Small intestine (tissue), 16 donors: ENCODE measurements at places on chromosomes 4 and X.
A peak's percentile ranks its signal among the peaks of the same experiment; 100 is the strongest.

- H3K4me3 ChIP-seq: no peak overlapping the region
- DNase-seq: peak; percentile 14
- H3K4me1 ChIP-seq: no peaks in the 10 kb centered on the region
- H3K27ac ChIP-seq: no peak overlapping the region
Observed at GRCh38 chr4:134470544-134470943, 269.0 kb upstream of the PABPC4L start.

DNA sequence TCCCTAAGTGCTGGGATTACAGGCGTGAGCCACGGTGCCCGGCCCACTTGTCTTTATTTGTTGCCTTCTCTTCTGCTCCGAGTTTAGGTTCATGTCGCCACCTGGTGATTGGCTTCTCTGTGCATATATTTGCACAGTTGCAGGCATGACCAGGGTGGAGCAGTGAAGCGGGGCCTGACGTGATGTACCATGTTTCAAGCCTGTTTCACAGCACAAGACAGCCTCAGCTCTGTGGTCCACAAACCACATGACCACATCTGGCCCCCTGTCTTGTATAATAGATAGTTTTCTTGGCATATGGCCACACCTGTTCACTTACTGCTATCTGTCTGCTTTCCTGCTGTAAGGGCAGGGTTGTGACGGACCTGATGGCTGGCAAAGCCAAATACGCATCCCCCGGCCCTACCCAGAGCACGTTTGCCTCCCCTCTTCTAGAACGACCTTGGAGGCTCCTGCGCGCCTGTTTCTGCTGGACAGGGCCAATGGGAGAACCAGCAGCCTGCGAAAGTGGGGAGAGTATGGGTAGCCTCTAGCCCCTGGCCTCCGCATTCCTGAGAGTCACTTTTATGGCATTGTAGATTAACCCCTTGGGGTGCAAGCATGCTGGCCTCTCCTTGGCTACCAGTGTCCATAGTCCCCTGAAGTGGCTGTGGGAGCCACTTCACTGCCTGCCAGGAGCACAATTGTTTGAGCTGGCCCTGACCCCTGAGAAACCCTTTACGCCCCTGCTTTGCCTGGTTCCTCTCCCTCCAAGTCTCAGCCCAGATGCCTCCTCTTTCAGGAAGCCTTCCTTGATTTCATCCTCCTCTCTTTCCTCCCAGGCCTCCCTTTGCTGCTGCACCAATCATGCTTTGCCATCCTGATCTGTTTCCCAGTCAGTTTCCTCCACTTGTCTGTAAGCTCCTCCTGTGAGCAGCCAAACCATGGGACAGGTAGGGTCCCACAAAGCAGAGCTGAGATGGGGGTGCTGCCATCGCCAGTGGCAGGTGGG lies 6.0 kb upstream of the SH3TC1 start:
- peak; percentile 73 for DNase-seq
- H3K36me3 ChIP-seq: no peaks in the 10 kb centered on the region
- H3K27ac ChIP-seq: peak overlapping the region; percentile 38

DNA sequence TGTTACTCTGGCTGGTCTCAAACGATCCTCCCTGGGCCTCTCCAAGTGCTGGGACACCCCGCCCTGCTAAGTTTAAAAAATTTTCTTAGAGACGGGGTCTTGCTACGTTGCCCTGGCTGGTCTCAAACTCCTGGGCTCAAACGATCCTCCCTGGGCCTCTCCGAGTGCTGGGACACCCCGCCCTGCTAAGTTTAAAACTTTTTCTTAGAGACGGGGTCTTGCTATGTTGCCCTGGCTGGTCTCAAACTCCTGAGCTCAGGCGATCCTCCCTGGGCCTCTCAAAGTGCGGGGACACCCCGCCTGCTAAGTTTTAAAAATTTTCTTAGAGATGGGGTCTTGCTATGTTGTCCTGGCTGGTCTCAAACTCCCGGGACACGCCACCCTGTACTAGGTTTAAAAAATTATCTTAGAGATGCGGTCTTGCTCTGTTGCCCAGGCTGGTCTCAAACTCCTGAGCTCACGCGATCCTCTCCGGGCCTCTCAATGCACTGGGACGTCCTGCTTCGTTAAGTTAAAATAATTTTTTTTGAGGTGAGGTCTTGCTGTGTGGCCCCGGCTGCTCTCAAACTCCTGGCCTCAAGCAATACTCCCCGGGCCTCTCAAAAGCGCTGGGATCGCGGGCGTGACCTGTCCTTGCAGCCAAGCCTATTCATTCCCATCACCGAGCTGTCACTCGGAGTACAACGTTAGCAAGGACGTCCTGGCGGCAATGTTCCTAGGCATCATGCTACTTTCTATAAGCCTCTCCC lies 1.1 kb downstream of the SLC25A6 start:
- no peaks in the 10 kb centered on the region for H3K27me3 ChIP-seq
- H3K4me3 ChIP-seq: peak overlapping the region; percentile 80
- peaks cover 39% of the 10 kb centered on the region for H3K36me3 ChIP-seq
- H3K4me1 ChIP-seq: no peaks in the 10 kb centered on the region

DNA sequence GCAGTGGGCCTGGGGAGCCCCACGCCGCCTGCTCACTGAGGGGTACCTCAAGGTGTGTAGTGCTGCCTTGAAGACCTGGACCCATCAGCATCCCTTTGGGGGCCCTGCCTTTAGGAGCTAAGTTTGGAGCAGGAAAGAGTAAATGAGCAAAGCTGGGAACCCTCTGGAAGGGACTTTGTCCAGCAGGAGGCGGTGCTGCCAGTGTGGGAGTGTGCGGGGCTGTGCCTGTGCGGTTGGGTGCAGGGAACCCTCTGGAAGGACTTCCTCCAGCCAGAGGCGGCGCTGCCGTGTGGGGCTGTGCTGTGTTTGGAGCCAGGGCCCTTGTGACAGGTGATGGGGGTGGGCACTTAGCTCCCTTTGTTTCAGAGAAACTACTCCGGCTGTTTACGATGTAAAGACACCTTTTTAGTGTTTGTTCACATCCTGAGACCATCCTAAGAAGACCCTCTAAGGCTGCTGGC lies 25.8 kb downstream of the RGS12 start:
- no peak overlapping the region for H3K4me3 ChIP-seq
- H3K36me3 ChIP-seq: no peaks in the 10 kb centered on the region
- H3K27me3 ChIP-seq: no peaks in the 10 kb centered on the region
- H3K27ac ChIP-seq: no peak overlapping the region
- no peak for DNase-seq

GRCh38 chr4:172850838-172851237 lies 317.8 kb upstream of the GALNT7 start:
- DNase-seq: no peak
- no peaks in the 10 kb centered on the region for H3K36me3 ChIP-seq
- no peak overlapping the region for H3K4me3 ChIP-seq

GRCh38 chr4:147219145-147219544 lies 261.8 kb upstream of the EDNRA start:
- H3K27ac ChIP-seq: no peak overlapping the region
- no peaks in the 10 kb centered on the region for H3K36me3 ChIP-seq
- H3K27me3 ChIP-seq: no peaks in the 10 kb centered on the region
- H3K4me3 ChIP-seq: no peak overlapping the region
- DNase-seq: no peak

- peak within 1 kb of the TSS; percentile 90 for H3K4me3 ChIP-seq
- H3K4me1 ChIP-seq: no peaks in the 10 kb centered on the region
- DNase-seq: peak; percentile 79
- H3K36me3 ChIP-seq: no peaks in the 10 kb centered on the region
- H3K27ac ChIP-seq: peak within 1 kb of the TSS; percentile 72
- H3K27me3 ChIP-seq: no peaks in the 10 kb centered on the region
Observed at GRCh38 chr4:105146276-105147015, at the start of gene TET2. Gene TET2, plus strand, starts transcription at chr4:105146876. Its CDS starts 87,067 bp downstream, at chr4:105233943.

DNA sequence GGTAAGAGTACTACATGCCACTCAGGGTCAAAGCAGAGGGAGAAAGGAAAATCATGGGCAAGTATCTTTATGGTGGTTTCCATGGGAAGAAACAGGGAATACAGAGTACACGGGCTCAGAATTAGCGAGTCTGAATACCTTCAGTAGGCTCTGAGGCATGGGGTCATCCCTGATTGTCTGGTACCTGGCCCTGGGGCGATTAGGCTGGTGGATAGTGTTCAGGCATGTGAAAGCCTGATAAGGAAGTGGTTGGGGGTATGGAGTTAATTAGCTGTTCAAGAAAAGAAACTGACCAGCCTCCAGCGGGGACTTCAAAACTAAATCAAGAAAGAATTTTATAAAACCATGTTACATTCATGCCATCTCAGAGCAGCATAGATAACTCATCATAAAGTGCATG lies 518.8 kb downstream of the RAB28 start:
- no peaks in the 10 kb centered on the region for H3K27me3 ChIP-seq
- H3K4me1 ChIP-seq: no peaks in the 10 kb centered on the region
- H3K36me3 ChIP-seq: no peaks in the 10 kb centered on the region

- no peak overlapping the region for H3K4me3 ChIP-seq
- H3K27me3 ChIP-seq: peaks cover 3% of the 10 kb centered on the region
- H3K27ac ChIP-seq: peak overlapping the region; percentile 36
- H3K36me3 ChIP-seq: no peaks in the 10 kb centered on the region
Observed at GRCh38 chrX:72126539-72127140, 5.1 kb downstream of the RTL5 start.

GRCh38 chr4:41119867-41120295 lies 94.5 kb downstream of the APBB2 start:
- H3K36me3 ChIP-seq: no peaks in the 10 kb centered on the region
- no peaks in the 10 kb centered on the region for H3K27me3 ChIP-seq
- H3K4me1 ChIP-seq: no peaks in the 10 kb centered on the region
- H3K4me3 ChIP-seq: no peak overlapping the region
- no peak overlapping the region for H3K27ac ChIP-seq
- no peak for DNase-seq

DNA sequence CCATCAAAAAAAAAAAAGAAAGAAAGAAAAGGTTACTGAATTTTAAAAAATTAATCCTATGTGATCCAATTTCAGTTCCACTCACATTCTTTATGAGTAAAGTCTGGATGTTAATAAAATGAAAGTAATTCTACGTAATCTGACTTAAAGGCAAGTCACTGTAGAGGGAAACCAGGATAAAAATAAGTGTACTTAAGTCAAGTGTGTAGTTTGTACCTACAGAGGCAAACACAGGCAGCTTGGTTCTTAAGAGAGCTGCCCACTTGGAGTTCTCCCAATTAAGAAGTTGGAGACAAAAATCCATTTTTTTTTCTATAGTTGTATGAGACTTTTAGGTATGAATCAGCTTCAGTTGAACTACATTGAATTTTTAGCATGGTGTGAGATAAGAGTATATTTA lies 7.0 kb upstream of the LRAT start:
- no peaks in the 10 kb centered on the region for H3K4me1 ChIP-seq
- H3K27me3 ChIP-seq: no peaks in the 10 kb centered on the region
- H3K27ac ChIP-seq: no peak overlapping the region
- no peak overlapping the region for H3K4me3 ChIP-seq
- H3K36me3 ChIP-seq: no peaks in the 10 kb centered on the region

DNA sequence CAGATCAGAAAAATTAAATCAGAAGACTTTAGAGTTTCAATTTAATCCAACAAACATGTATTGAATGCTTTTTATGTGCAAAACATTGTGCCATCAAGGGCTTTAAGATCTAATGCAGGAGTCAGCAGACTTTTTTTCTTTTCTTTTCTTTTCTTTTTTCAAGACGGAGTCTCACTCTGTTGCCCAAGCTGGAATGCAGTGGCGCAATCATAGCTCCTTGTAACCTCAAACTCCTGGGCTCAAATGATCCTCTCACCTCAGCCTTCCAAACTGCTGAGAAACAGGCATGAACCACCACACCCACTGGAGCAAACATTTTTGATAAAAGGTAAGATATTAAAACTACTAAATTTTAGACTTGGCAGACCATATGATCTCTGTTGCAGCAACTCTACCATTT lies 24.6 kb upstream of the LRBA start:
- no peak for DNase-seq
- H3K36me3 ChIP-seq: no peaks in the 10 kb centered on the region
- no peak overlapping the region for H3K27ac ChIP-seq
- H3K27me3 ChIP-seq: no peaks in the 10 kb centered on the region
- no peak overlapping the region for H3K4me3 ChIP-seq

DNA sequence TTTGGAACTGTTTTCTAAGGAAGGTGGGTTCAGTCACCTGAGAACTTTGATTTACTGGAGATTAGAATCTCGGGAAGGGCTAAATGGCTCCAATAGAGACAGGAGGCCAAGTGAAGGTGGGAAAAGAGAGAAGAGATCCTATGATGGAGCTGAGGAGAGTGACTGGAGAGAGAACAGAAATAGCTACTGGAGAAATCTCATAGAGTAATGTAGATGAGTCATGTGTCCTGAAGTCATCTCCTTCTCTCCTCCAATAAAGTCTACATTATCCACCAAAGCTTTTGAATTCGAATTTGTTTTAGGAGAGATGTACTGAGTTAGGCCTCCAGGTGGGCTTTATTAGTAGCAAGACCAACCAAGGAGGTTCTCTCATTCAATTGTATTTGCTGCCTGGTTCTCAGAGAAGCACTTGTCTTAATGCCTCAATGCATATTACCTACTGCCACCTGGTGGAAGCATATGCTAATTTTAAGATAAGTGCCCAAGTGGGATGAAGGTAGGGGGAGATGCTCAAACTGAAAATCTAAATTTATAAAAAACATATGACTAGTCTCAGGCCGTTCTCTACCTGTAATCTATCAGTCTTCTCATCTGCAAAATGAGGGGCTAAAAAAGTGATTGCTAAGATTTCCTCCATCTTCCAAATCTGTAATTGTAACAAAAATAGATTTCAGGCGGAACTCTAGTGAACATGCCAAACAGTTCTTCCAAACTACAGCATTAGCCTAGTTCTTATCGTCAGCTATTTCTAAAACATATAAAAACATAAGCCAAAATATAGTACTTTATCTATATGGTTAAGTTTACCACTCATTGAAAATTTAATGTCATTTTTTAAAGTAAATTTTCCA lies 24.4 kb downstream of the TXK start:
- H3K36me3 ChIP-seq: no peaks in the 10 kb centered on the region
- peak; percentile 69 for DNase-seq
- H3K27ac ChIP-seq: no peak overlapping the region
- H3K4me1 ChIP-seq: no peaks in the 10 kb centered on the region

DNA sequence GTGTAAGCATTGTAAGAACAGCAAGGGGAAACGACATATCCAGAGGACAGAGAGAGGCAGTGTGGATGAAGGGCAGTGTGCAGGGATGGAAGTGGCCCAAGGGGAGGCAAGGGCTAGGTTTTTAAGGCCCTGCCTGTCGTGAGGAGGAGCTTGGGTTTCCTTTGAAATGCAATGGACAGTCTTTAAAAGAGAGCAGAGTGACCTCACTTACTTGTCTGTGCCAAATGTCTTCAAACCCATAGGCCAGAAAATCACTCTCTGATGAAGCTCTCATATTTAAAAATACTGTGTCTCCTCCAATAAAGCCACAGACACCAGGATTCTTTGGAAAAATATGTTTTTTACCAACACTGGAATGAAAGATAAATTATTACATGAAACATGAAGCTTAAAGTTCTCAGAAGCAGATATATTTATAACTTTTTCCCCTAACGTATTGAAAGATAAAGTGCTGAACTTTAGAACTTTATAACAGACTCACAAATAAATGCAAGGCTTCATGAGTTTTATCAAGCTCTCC lies 19.2 kb upstream of the ATXN3L start:
- H3K4me3 ChIP-seq: no peak overlapping the region
- no peaks in the 10 kb centered on the region for H3K27me3 ChIP-seq
- no peaks in the 10 kb centered on the region for H3K4me1 ChIP-seq
- no peak overlapping the region for H3K27ac ChIP-seq
- DNase-seq: no peak
- no peaks in the 10 kb centered on the region for H3K36me3 ChIP-seq
